ENCODE measurements at places on chromosomes 13 and 19. TPM values are rescaled to one million over a fixed set of nuclear protein-coding genes. Genes with fewer than 3 reads are reported as not detected.

KLK3 gene
- not detected for total RNA-seq

STARD13 gene
- 34.6 TPM for total RNA-seq

CDC42EP5 gene
- 153 TPM for total RNA-seq

FPR1 gene
- 7.9 TPM for total RNA-seq

SYNGR4 gene
- not detected for total RNA-seq

SLITRK1 gene
- total RNA-seq = not detected

FAM32A gene
- total RNA-seq = 74.4 TPM

NAPSA gene
- 1.6 TPM for total RNA-seq

TLE5 gene
- 559 TPM for total RNA-seq

GNG8 gene
- not detected for total RNA-seq

KMT2B gene
- 25.5 TPM for total RNA-seq

DIRAS1 gene
- not detected for total RNA-seq

AMER2 gene
- total RNA-seq = not detected

VSIG10L gene
- 1.4 TPM for total RNA-seq

MARCHF2 gene
- total RNA-seq = 151 TPM

NCR1 gene
- total RNA-seq = not detected

F7 gene
- 0.85 TPM for total RNA-seq

C1QTNF9B gene
- not detected for total RNA-seq

SLC6A16 gene
- total RNA-seq = 0.85 TPM

NCCRP1 gene
- total RNA-seq = not detected

ZNF814 gene
- 1.8 TPM for total RNA-seq

ETV2 gene
- total RNA-seq = 4.8 TPM

NLRP11 gene
- not detected for total RNA-seq

TMEM255B gene
- 4.7 TPM for total RNA-seq

RASL11A gene
- total RNA-seq = 50.4 TPM

KLHL1 gene
- not detected for total RNA-seq

TMPRSS9 gene
- not detected for total RNA-seq

GPR183 gene
- total RNA-seq = 1.1 TPM

PIP5K1C gene
- total RNA-seq = 87.3 TPM

Data from ascending aorta (tissue), 2 donors.